Caco-2 (cell line): ENCODE measurements at places on chromosomes 7 and 10. TPM values are rescaled to one million over a fixed set of nuclear protein-coding genes. Genes with fewer than 3 reads are reported as not detected.

DNA sequence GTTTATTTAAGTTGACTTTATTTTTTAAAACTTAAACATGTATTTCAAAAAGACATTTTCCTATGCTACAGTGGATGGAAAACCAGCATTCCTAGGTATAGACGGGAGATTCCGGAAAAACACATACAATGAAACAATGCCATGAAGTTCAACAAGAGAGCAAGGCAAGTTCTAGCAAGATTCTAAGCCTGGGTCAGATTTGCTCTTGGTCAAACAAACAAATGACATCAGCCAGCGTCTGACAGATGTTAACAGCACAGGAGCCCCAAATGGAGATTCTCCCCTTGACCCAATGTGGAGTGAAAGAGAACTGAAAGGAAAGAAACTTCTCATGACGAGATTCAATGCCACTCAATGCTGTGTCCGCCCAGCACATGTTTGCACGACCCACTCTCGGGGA, 149.9 kb downstream of the NEURL1 start:
- DNase-seq: no peak

ACSM6 gene
- total RNA-seq: not detected in 2 replicates

- no peak for DNase-seq
Measured at GRCh38 chr7:159229683-159230475, 85.2 kb upstream of the VIPR2 start.

EVX1 gene
- not detected in 2 replicates for total RNA-seq

IFIT1 gene
- 4.3 and 5.4 TPM in 2 replicates for total RNA-seq

DNA sequence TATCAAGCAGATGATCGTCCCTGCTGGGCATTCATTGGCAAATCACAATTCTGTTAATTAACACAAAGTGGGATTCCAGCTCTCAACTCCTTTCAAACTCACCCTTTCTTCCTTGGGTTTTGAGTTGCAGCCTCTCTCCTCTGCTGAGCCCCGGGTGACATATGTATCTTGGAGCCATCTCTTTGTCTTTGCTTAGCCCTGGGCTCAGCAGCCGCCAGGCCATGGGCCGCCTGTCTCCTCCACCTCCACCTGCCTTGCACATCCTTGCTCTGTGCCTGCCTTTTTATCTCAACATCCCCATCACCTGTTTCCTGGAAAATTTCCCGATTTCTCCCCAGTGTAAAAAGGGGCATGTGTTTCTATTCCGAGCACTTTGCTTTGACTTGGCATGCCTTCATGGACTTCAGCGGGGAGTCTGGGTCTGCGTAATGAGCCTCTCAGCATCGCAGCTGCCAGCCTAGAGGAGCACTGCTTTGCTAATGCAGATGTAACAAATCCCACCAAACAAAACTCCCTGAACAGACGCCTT, 141.3 kb upstream of the AGK start:
- no peak for DNase-seq

DNA sequence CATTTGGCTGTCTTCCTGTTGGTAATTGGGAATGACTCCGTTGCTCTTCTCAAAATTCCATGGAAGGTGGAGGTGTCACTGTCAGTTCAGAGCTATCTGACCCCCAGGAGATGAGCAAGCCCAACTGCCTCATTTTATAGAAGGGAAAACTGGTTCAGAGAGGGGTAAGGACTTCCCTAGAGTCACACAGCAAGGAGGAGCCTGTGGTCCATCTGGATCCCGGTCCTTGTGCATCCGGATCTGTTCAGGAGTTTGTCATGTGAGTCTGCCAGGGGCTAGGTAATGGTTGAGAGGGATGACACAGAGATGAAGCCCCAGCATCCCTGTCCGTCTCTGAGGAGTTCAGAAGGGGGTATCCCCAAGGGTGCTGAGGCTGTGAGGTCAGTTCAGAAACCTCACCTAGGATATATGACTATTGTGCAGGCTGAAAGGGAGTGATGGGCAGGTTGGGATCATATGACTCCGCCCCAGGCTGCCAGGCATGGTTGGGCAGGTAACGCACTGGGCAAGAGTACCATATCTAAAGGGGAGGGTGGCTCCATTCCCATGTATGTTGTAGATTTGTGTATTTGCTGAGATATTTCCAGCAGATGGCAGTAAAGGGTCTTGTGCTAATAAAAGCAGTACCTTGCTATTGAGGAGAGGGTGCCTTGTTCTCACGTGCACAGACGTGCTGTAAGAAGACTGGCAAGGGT, 16.0 kb upstream of the SLC29A3 start:
- peak; percentile 74 for DNase-seq

CALML3 gene
- total RNA-seq: 0.18 TPM in 1 of 2 replicates, not detected in the other

PRLHR gene
- not detected in 2 replicates for total RNA-seq

DNA sequence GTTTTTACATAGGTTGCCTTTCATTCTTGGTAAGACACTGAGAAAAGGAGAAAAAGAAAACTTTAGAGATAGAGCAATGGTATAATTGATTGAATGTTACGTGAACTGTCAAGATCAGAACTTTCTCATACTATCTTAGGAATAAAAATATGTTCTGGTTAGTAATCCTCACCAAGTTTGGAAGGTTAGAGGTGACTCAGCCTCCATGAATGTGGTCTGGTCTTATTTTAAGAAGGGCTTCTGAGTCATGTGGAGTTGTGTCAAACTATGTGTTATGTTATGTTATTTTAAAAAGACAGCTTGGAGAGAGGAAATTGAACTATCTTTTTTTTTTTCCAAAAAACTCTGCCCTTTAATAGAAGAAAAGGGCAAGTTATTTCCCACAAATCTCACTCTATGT, 458.6 kb upstream of the KLF6 start:
- DNase-seq: no peak

- DNase-seq: no peak
Measured at GRCh38 chr10:31058795-31059703, 27.4 kb upstream of the ZNF438 start.

ADAM12 gene
- total RNA-seq: not detected in 2 replicates

DNA sequence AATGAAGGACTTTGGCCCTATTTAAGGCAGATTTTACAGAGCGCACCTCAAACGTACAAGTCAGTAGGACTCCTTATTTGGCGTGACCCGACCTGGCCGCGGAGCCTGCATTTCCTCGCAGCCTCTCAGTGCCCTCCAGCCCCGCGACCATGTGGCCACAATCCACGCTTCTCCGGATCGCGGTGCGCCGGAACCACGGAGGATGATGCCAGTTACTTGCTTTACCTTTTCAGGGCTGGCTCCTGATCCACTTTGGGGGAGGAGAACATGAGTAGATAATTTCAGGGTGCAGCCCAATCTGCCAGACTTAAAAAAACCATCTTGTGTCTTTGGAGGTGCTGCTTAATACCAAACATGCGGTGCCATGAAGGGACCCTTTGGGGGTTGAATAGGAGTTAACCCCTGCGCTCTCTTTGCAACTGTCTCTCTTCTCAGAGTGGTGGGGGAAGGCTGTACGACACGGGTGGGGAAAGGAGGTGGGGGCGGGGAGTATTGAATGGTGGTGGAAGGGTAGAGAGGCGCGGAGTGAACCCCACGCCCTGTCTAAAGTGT, 1.5 kb downstream of the FRAT1 start:
- DNase-seq: no peak

DNA sequence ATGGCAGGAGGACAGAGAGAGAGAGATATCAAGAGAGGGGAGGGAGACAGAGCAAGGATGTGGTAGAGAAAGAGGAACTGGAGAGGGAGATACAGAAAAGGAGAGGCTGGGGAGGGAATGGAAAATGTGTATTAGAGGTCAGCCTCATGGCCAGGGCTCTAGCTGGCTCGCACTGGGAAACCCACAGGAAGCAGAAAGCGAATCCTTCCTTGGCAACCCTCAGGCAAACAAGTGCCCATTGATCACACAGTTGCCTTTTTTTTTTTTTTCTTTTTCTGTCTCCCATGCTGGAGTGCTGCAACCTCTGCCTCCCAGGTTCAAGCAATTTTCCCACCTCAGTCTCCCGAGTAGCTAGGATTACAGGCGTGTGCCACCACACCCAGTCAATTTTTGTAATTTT, 391.2 kb downstream of the TYW1 start:
- no peak for DNase-seq

ZNF485 gene
- total RNA-seq: 7.3 and 8.6 TPM in 2 replicates

- peak; percentile 83 for DNase-seq
Measured at GRCh38 chr7:21617916-21618390, 75.1 kb downstream of the DNAH11 start.

GRCh38 chr10:101571271-101571925, 16.7 kb downstream of the POLL start:
- no peak for DNase-seq

GRCh38 chr7:43591558-43592180, 8.8 kb downstream of the STK17A start:
- DNase-seq: no peak

OR2A1 gene
- not detected in 2 replicates for total RNA-seq

DNA sequence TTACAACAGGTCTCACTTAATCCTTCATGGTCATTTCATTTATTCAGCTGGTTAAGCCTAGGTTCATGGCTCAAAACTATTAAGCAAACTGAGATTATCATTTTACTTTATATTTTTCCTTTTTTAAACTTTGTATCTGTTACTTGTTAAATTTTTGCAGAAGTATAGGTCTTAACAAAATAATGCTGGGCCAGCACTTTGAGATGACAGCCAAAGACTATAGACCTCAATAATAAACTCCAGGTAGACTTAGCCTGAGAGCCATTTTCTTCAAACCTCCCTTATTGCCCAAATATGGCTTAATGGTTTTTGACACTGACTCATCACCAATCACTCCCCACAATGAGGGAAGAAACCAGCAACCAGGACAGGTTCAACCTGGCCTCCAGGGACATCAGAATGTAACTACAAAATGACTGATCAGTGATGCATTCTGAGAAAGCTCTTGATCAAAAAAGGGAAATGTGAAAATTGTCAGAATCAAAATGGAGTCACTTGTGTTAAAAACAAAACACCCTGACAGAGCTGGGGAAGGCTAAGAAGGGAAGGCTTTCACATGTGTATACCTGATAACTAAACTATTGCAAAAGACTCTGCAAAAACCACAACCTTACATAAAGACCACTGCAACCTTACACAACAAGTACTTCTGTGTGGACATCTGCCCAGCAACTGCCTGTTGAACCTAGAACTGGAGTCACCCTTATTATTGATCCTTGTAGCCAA, 2.1 kb upstream of the CCDC126 start:
- DNase-seq: no peak

DNA sequence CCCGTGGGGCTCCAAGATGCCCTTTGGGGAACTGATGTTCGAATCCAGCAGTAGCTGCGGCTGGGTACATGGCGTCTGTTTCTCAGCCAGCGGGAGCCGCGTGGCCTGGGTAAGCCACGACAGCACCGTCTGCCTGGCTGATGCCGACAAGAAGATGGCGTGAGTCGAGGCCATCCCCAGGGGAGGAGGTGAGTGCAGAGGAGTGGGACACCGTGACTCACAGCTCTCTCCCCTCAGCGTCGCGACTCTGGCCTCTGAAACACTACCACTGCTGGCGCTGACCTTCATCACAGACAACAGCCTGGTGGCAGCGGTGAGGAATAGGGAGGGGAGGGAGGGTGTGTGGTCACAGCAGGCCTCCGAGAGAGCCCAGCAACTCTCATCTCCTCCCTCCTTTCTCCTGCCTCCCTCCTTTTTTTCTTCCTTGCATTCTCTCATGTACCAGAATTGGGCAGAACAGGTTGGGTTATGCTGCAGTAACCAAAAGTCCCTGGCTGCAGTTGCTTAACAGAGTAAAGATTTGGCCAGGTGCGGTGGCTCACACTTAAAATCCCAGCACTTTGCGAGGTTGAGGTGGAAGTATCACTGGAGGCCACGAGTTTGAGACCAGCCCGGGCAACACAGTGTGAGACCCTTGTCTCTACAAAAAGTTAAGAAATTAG, 16.5 kb downstream of the ARPC1B start:
- no peak for DNase-seq

PON1 gene
- not detected in 2 replicates for total RNA-seq

WIPF3 gene
- total RNA-seq: 1.1 and 1.2 TPM in 2 replicates

DNA sequence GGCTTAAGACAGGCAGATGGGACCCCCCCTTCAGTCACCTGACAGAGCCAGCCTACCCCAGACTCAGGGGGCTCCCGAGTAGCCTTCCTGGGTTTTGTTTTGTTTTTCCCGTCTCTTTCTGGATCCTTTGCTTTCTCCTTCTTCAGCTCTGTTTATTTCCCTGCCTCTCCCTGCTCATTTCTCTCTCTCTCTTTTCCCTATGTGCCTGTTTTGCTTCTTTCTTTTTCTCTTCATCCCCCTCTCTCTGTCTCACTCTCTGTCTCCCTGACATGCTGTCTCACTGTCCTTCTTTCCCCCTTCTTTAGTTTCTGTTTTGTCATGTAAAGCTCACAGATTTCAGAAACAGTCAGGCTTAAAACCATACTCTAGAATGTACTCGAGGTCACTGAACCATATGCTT, 38.2 kb upstream of the SLC29A3 start:
- no peak for DNase-seq

DNA sequence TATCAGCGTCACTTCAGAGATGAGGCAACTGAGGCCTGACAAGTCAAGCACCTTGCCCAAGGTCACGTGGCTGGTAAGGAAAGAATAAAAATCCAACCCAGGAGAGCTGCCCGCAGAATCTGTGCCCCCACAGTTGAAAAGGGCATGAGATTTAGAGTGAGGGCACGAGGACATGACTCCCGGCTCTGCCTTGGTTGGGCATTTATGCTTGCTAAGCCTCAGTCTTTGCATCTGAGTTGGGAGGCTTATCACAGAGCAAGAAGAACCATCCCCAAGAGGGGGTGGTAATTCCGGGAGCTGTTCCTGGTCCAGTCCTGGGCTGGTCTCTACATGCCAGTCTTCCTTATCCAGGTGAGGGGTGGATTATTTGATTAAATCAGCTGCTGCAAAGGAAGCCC, 37.3 kb downstream of the PLPP4 start:
- no peak for DNase-seq

DNA sequence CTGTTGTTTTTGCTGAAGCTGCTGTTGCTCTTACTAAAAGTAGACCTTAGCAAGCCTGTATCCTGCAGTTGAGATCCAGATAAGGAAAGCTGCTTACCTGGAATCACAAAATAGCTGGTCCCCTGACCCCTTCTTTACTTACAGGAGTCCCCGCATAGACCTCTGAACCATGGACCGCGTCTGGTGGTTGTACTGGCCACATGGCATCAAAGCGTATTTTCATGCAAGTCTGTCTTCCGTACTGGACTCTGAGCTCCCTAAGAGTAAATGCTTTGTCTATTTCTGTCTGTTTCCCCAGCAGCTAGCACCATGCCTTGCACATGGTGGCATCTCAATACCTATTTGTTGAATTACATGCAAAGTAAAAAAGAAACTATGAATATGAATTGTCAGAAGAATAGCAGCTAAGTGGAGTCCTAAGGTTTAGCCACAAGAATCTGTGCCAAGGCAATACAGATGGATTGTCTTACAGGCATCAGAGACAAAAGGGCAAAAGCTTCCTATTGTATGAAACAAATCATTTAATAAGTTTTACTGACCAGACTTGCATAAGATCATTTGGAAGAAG, 159.2 kb downstream of the PAXIP1 start:
- DNase-seq: no peak

WDFY4 gene
- not detected in 2 replicates for total RNA-seq
